ENCODE measurements at places on chromosomes 3 and 15.

- DNase-seq = no peak
Observed at GRCh38 chr3:18351823-18352744, 73.1 kb downstream of the SATB1 start.

DNA sequence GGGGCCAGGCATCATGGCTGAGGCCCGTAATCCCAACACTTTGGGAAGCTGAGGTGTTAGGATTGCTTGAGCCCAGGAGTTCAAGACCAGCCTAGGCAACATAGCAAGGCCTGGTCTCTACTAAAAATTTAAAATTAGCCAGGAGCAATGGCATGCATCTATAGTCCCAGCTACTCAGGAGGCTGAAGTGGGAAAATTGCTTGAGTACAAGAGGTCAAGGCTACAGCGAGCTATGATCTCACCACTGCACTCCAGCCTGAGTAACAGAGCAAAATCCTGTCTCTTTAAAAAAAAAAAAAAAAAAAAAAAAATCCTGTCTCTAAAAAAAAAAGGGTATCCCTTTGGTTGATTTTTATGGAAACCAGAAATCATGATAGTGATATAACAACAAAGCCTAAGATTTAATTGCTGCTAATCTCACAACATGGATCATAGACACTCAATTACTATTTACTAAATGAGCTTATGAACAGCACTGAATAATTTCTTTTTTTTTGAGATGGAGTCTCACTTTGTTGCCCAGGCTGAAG, 12.1 kb downstream of the PCLAF start:
- DNase-seq = no peak

GRCh38 chr3:126476166-126477060, 722 bp upstream of the ZXDC start:
- DNase-seq = no peak

DNA sequence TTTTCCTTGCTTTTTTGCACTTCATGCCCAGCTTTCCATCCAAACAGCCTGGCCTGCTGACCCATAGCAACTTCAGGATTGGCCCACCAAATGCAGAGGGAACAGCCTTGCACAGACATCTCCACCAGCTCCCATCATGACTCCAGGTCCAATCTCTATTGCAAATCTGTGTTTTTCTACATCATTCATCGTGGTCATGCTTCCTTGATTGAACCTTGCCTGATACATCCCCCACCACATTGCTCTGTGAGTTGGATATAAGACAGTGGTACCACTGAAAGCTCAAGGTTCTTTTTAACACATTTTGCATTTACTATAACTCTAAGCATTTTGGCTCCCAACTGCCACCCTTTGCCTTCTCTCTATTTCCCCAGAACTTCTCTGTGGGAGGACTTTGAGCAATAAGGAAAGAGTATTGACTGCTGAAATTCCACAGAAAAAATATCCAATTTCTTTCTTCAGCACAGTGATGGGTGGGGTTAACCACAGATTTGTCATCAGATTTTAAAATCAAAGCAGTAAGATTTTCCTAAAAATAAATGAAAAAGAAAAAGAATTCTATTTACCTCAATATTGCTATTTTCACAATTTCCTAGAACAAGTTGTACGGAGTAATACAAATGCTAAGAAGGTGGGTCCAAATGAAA, 114.6 kb upstream of the GALNT15 start:
- no peak for DNase-seq

DNA sequence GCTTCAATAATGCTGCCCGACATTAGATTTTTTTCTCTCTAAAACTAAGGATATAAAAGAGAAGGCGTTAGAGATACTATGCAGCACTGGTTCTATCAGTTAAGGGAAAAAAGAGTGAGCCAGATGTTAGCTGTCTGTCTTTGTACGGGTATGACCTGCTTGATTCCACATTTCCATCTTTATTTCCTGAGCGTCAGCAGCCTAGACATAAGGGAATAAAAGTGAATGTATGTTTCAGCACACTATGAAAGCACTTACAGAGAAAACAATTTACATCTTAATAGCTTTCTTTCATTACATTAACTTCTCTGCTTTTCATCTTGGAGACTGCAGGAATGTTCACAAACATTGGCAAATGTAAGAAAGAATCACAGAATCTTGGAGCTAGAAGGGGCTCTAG, 319.3 kb downstream of the CTNNB1 start:
- DNase-seq = no peak

DNA sequence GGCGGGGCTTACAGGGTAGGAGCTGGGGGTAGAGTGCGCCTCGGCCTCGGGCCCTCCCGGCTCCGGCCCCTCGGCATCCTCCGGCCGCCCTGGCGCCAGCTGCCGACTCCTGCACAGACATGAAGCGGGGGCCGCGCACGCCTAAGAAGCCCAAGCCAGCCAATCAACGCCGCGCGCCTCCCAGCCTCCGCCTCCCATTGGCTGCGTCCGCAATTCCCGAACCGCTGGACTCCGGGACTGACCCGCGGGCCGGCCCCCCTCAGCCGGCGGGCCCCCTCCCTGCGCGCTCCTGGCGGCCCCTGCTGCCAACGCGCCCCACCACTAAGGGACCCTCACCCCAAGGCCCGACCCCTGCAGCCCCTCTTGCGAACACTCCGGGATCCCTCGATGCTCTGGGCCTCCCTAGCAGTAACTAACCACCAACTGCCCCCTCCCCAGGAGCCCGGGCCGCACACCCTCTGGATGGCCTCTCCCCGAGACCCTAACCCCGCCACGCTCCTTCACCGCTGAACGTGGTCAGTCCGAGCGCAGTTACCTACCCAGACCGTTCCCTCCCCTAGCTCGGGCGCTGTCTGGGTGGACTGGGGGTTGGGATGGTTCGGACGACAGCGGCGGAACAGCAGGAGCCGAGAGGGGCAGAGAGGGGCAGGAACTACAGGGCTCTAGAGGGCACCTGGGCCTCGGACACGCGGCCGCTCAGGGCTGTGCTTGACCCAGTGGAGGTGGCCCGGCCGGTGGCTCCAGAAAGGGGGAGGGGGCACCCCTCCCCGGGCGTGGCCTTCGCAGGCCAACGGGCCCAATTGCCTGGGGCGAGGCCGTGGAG, 5.0 kb downstream of the GATA2 start:
- peak; percentile 45 for DNase-seq

DNA sequence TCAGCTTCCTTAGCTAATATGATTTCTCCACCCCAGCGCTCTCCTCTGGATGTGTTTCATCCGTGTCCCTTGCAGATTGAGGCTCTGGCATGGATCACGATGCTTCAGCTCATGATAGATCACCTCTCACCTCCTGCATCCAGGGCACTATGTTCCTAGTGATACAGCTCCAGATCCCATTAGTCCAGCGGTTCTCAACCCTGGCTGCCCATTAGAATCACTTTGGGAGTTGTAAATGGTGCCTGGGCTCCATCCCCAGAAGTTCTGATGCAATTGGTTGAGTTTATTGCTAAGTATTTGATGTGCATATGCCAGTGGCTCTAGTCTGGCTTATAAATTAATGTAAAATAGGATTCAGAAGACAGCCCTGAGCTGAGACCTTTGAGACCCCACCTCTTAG, 34.5 kb downstream of the INSYN1 start:
- no peak for DNase-seq

DNA sequence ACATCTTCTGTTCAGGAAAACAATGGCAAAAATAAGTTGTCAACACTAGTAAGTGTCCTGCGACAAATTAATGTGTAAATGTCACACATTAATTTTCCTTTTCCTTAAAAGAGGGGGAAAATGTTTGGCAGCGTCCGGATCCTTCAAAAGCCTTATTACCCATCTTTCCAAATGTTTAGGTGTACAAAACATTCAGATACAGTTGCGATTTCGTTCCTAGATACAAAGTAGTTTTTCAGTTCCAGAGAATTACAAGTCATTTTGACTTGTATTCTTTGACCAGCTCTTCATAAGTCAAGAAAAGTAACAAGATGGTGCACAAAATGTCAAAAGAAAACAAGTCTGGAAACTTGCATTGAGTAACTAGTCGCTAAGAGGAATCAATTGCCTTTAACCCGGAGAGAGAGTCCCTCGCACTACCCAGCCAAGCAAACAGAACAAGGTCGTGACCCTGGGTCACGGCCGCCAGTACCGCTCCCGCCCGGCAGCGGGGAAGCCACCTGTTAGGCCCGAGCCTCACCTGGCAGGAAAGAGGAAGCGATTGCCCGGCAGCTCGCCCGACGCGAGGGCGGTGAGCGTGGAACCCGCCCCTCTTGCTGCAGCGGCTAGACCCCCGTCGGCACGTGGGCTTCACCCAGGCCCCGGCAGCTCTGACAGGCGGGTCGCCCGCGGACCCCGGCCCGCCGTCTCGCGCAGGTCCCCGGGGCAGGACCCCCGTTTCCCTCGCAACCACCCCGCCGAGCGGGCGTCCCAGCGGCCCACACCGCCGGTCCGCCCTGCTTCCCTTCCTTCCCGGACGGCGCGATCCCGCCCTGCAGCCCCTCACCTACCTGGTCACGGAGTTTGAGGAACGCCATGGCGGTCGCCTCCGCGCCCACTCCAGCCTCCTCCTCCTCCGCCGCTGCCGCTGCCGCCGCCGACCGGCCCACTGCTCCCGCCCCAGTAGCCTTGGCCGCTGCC, 61.0 kb upstream of the ANKRD28 start:
- DNase-seq = no peak

DNA sequence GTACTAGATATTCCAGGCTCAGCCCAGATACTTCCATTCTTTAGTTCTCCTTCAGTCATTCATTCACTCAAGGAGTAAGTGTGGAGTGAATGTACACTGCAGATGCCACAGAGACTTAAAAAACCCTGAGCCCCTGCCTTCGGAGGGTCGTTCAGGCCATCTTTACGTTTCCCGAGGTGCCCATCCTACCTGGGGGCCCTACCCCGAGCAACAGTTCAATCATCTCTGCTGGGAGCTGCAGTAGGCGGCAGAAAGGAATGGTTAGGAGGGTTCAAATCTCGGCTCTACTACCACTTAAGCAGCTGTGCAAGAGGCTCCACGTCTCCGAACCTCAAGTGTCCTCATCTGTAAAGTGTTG, 613 bp downstream of the SEC13 start:
- DNase-seq = no peak

- DNase-seq = no peak
Observed at GRCh38 chr3:128851601-128852000, 27.8 kb upstream of the ACAD9 start.

- no peak for DNase-seq
Observed at GRCh38 chr3:189937302-189938127, 183.2 kb downstream of the P3H2 start.

DNA sequence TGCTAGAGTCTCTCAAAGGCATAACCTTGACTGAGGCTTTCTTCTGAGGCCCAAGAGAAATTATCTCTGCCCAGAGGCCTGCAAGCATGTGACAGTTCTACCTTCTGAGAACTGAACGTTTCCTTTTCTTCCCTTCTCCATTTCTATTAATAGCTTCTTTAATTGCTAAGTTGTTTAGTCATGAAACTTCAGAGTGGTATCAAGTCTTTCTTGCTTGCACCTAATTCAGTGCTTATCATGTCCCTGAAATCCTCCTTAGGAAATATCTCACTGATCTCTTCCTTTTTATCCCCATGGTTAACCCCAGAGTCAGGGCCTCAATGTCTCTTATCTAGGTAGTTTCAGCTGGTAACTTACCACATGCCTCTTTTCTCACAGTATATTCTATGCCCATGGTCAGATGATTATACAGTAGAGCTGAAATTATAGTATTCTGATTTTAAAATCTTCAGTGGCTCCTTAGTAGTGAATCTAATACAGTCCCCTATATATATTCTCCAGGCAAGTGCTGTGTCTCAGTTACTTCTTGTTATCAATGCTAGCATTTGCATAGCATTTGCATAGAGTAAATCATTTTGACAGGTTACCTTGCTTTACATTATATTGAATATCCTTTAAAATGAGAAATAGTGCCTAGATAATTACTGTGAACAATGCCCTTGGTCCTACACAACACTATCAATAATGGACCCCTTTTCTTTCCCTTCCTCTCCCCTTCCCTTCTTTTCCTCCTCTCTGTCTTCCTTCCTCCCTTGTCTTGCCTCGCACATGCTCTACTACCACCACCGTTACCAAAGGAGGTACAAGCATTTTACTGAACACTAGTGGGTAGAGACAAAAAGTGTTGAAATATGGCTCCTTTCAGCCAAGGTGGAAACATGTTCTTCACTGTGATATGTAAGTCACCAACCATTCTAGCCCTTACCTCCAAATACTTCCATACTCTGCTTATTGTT, 33.0 kb downstream of the KBTBD8 start:
- DNase-seq = no peak

- DNase-seq = peak; percentile 27
Observed at GRCh38 chr3:173138026-173138425, 3.0 kb downstream of the SPATA16 start.

DNA sequence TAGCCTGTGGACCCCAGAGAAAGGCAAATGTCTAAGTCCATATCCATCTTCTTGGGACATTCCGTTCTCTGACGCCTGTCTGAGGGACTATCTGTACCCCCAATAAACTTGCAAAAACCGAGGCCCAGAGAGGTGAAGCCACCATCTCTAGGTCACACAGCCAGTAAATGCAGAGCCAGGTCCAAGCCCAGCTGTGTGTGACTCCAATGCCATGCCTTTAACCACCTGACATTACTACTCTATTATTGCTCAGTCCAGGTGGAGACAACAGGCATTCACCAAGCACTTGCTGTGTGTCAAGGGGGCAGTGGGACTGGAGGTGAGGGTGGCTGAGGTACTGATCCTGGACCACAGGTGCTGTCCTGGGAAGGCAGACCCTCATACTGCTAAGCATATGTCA, 25.4 kb downstream of the CYP8B1 start:
- DNase-seq = no peak

GRCh38 chr3:40317061-40317855, 7.8 kb downstream of the EIF1B start:
- DNase-seq = no peak

DNA sequence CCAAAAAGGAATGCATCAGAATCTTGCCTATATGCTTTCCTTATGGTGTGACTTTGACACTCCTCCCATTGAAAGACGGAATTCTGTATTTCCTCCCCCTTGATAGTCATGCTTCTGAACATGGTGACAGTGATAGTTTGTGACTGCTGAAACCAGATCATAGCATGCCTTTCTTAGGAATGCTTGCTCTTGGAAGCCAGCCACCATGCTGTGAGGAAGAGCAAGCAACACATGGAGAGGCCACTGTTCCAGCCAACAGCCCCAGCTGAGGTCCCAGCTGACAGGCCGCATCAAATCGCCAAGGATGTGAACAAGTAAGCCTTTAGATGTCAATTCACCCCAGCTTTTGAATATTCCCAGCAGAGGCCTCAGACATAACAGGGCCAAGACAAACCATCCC, 100.1 kb downstream of the IGF2BP2 start:
- no peak for DNase-seq

DNA sequence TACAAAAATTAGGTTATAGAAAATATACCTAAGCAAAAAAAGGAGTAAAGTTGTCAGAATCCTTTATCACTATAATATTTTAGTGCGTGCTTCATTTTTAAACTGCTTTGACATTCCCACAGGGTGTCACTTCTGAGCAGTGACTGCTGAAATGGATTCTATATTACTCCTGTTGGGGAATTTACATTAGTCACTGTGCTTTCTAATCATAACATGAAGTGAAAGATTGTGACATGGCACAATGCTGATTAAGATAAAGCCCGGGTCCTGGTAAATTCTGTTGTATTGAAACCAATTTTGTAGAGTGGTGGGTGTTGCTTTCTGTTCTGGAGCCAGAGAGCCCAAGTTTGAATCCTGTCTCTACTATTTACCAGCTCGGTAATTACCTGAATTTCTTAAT, 36.4 kb upstream of the EHHADH start:
- DNase-seq = no peak

Measured in NCI-H1694 (cell line).